Hepatocyte (in vitro differentiated cells): ENCODE measurements at places on chromosomes 5 and 9. TPM values are rescaled to one million over a fixed set of nuclear protein-coding genes. Genes with fewer than 3 reads are reported as not detected.

GRCh38 chr5:150235500-150235854 is 45.6 kb downstream of the SLC6A7 start:
- no peak overlapping the region for H3K4me3 ChIP-seq
- no peaks in the 10 kb centered on the region for H3K4me1 ChIP-seq
- H3K27ac ChIP-seq, result no peak overlapping the region
- no peak for DNase-seq

DNA sequence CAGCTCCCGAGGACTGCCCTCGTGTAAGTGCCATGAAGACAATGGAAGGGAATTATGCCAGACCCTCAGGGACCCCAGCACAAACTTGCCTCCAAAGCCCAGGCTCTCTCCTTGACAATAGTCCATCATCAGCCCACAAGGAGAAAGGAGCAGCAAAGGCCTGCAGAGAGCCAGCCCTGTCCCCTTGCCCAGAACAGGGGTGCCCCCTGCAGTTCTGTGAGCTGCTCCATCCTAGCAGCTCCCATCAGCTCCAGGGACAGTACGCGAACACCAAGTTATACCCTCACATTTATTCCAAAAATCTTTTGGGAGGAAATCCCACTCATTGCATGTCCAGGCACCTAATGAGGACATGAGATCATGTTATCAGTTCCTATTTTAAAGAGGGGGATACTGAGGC is 11.1 kb downstream of the BARX1 start:
- no peak for DNase-seq
- peaks cover 7% of the 10 kb centered on the region for H3K4me1 ChIP-seq
- H3K27ac ChIP-seq, result no peak overlapping the region
- no peaks in the 10 kb centered on the region for H3K36me3 ChIP-seq
- H3K4me3 ChIP-seq, result no peak overlapping the region
- H3K27me3 ChIP-seq, result peaks cover 89% of the 10 kb centered on the region

- no peak overlapping the region for H3K4me3 ChIP-seq
- H3K4me1 ChIP-seq, result no peaks in the 10 kb centered on the region
- H3K36me3 ChIP-seq, result no peaks in the 10 kb centered on the region
- H3K27ac ChIP-seq, result no peak overlapping the region
- DNase-seq, result no peak
- H3K27me3 ChIP-seq, result no peaks in the 10 kb centered on the region
Measured at GRCh38 chr5:77877516-77878355, 101.6 kb upstream of the TBCA start.

- peak overlapping the region; percentile 79 for H3K27ac ChIP-seq
- peaks cover 56% of the 10 kb centered on the region for H3K4me1 ChIP-seq
- H3K27me3 ChIP-seq, result no peaks in the 10 kb centered on the region
- DNase-seq, result no peak
- H3K36me3 ChIP-seq, result no peaks in the 10 kb centered on the region
Measured at GRCh38 chr5:68250661-68251298, 35.2 kb downstream of the PIK3R1 start.

DNA sequence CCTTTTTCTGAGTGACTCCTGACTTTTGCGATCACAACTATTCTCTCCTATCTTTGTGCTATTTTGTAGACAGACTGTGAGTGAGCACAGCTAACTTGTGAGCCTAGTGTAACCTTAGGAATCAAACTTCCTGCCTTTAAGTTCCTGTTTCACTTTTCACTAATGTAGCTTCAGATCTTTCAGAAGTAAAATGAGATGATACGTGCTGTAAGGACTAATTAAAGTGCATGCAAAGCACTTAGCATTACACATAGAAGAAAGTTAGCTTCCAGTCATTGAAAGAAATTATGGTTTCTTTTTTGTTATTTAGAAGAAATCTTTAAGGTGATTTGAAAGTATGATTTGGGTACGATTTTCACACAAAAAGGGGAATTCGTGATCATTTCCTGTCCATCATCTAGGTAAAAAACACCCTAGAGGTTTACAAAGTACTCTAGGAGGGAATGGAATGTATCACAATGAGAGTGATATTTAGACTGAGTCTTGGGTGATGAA is 122.7 kb downstream of the ST8SIA4 start:
- H3K4me3 ChIP-seq, result no peak overlapping the region
- H3K27ac ChIP-seq, result no peak overlapping the region
- H3K36me3 ChIP-seq, result no peaks in the 10 kb centered on the region
- H3K27me3 ChIP-seq, result no peaks in the 10 kb centered on the region
- no peak for DNase-seq
- H3K4me1 ChIP-seq, result peaks cover 6% of the 10 kb centered on the region

- peaks cover 70% of the 10 kb centered on the region for H3K27me3 ChIP-seq
- H3K4me1 ChIP-seq, result no peaks in the 10 kb centered on the region
- DNase-seq, result no peak
- H3K4me3 ChIP-seq, result no peak overlapping the region
- H3K27ac ChIP-seq, result no peak overlapping the region
Measured at GRCh38 chr5:132013711-132014110, 2.3 kb upstream of the ACSL6 start.

- no peak for DNase-seq
- H3K27me3 ChIP-seq, result no peaks in the 10 kb centered on the region
- H3K4me3 ChIP-seq, result no peak overlapping the region
- no peak overlapping the region for H3K27ac ChIP-seq
- H3K4me1 ChIP-seq, result peaks cover 12% of the 10 kb centered on the region
Measured at GRCh38 chr9:129988607-129989361, 54.2 kb downstream of the FNBP1 start.

- peaks cover 12% of the 10 kb centered on the region for H3K4me1 ChIP-seq
- H3K27me3 ChIP-seq, result no peaks in the 10 kb centered on the region
- peak; percentile 74 for DNase-seq
- H3K36me3 ChIP-seq, result no peaks in the 10 kb centered on the region
- H3K27ac ChIP-seq, result no peak overlapping the region
Measured at GRCh38 chr5:102223542-102224477, 72.3 kb downstream of the SLCO4C1 start.

- H3K27me3 ChIP-seq, result no peaks in the 10 kb centered on the region
- H3K4me1 ChIP-seq, result peaks cover 15% of the 10 kb centered on the region
- no peaks in the 10 kb centered on the region for H3K36me3 ChIP-seq
Measured at GRCh38 chr5:173733425-173733824, 117.0 kb upstream of the BOD1 start.

DNA sequence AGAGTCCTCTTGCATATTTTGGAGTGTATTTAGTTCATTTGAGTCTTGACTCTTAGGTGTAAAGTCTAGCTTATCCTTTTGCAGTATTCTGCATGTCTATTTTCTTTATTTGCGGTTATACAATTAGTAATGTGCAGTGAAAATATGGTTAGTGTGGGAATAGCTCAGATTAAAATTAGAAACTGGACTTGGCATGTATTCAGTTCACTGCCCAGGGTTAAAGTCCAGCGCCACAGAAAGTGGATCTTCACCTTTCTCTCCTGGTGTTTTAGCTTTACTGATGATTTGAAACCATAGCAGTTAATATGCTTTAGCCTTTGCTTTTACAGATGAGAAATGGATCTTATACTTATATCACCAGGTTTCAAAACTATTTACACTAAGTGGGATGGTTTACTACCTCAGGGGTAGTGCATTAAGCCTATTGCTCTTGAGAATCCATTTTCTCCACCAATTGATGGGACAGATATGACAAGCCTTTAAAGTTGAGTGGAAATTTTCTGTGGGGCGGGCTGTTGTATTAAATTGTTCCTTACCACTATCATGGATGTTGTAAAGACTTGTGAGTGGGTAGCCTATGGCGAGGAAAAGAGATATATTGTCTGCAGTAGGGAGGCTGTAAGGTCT is 48.9 kb downstream of the PBX3 start:
- H3K27ac ChIP-seq, result no peak overlapping the region
- H3K27me3 ChIP-seq, result no peaks in the 10 kb centered on the region
- no peak overlapping the region for H3K4me3 ChIP-seq

- H3K36me3 ChIP-seq, result no peaks in the 10 kb centered on the region
- no peaks in the 10 kb centered on the region for H3K4me1 ChIP-seq
- no peak overlapping the region for H3K27ac ChIP-seq
- DNase-seq, result no peak
- H3K27me3 ChIP-seq, result no peaks in the 10 kb centered on the region
Measured at GRCh38 chr5:65440456-65440855, 41.3 kb downstream of the ADAMTS6 start.

GRCh38 chr9:90400091-90400490 is 242.5 kb downstream of the DIRAS2 start:
- H3K36me3 ChIP-seq, result no peaks in the 10 kb centered on the region
- no peaks in the 10 kb centered on the region for H3K4me1 ChIP-seq
- no peak overlapping the region for H3K4me3 ChIP-seq
- DNase-seq, result no peak
- H3K27ac ChIP-seq, result no peak overlapping the region
- H3K27me3 ChIP-seq, result no peaks in the 10 kb centered on the region

DNA sequence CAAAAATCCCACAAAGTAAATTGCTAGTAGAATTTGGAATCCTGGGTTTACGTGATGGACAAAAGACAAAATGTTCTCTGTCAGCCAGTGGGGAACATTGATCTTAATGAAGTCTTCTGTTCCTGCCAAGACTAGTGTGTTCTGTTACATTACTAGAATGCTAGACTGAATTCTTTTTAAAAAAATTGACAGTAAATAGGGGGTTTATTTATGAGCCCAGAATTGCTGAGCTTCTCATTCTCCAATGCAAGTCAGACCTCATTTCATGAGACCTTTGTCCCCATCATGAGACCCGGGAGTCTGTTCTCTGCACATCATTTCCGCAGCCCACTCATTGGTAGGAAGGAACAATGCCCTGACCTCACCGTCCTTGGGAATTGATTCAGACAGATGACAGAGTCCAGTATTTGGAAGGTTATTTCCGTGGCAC is 173.8 kb upstream of the OTULINL start:
- H3K4me3 ChIP-seq, result no peak overlapping the region
- peaks cover 16% of the 10 kb centered on the region for H3K4me1 ChIP-seq
- H3K36me3 ChIP-seq, result no peaks in the 10 kb centered on the region
- no peaks in the 10 kb centered on the region for H3K27me3 ChIP-seq
- no peak overlapping the region for H3K27ac ChIP-seq

The ROR2 gene
- 24.7 and 29.5 TPM in 2 replicates for total RNA-seq

The ADGRD2 gene
- total RNA-seq, result not detected in 2 replicates

The PCDHGB5 gene
- total RNA-seq, result 0.17 and 2.0 TPM in 2 replicates

The MYORG gene
- 30.0 and 32.2 TPM in 2 replicates for total RNA-seq

The CCDC69 gene
- total RNA-seq, result 22.4 and 28.7 TPM in 2 replicates

The IFNA10 gene
- total RNA-seq, result not detected in 2 replicates
